M059J (cell line): ENCODE measurements at places on chromosomes 4 and X.

DNA sequence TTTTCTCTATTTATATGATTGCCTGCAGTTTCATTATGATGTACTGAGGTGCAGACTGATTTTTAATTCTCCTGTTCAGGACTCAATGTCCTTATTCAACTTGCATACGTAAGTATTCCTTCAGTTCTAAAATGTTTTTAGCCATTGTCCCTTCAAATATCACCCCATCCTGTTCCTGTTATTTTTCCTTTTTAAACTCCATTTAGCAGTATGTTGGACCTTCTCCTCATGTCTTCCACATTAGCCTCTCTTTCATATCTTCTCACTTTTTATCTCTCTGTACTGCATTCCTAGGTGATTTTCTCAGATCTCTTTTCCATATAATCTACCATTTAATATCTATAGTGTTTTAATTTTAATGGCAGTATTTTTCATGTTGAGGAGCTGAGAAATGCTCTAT lies 317.7 kb downstream of the NR3C2 start:
- DNase-seq: no peak

DNA sequence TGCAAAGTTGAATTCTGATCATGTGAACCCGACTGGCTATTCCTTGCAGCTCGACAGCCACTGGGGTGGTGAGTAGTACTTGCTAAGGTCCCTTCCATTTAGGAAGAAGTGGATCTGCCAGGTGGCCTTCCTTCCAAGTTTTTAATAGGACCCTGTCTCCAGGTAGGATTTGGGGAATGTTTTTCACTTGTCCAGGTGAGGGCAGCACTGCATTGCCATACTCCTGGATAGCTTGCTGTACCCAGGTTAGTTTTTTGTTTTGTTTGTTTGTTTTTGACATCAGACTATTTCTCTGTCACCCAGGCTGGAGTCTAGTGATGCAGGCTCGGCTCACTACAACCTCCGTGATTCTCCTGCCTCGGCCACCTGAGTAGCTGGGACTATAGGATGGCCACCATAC lies 29.8 kb downstream of the SAGE1 start:
- peak; percentile 17 for DNase-seq

- DNase-seq: no peak
Measured at GRCh38 chrX:49972328-49972860, 50.0 kb downstream of the CLCN5 start.

- no peak for DNase-seq
Measured at GRCh38 chrX:32045149-32045548, 973.3 kb upstream of the FTHL17 start.

- peak; percentile 68 for DNase-seq
Measured at GRCh38 chr4:162683659-162684370, 482.9 kb downstream of the NAF1 start.

DNA sequence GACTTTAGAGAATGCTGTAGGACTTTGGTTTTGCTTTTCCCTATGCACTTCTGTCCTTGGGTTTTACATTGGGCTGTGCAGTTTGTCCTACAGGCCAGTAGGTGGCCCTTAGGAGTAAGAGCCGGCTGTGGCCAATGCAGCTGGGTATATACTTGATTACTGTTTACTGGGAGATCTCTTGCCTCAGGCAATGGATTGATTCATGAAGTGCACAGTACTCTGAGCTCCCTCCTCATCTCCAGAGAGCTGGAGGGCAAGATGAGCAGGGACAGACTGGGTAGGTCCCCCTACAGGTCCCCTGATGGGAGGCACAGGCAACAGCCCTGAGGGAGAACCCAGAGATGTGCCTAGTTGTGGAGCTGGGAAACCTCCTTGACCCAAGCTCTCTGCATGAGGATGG lies 103.8 kb upstream of the QRFPR start:
- peak; percentile 59 for DNase-seq

GRCh38 chr4:100017637-100018310 lies 67.7 kb upstream of the H2AZ1 start:
- DNase-seq: peak; percentile 11

DNA sequence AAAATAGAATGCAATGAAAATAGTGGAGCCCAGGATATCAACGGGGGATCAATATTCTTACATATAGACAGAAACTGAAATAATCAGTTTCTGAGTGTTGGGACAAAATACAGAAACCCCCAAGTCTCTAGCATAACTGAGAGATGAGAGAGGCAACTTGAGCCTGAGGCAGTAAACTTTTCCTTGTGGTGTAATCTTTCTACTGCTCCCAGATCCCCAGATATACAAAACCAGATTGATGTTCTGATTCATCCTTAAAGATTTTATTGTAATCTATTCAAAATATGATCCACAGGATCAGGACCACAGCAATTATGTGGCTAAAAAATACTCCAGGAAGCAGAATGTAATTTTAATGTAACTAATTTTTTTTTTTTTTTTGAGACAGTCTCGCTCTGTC lies 2282.6 kb downstream of the ARAP2 start:
- peak; percentile 82 for DNase-seq

- DNase-seq: peak; percentile 50
Measured at GRCh38 chr4:156102411-156102810, 148.7 kb upstream of the CTSO start.

- no peak for DNase-seq
Measured at GRCh38 chr4:95984081-95984480, 144.2 kb downstream of the PDHA2 start.

DNA sequence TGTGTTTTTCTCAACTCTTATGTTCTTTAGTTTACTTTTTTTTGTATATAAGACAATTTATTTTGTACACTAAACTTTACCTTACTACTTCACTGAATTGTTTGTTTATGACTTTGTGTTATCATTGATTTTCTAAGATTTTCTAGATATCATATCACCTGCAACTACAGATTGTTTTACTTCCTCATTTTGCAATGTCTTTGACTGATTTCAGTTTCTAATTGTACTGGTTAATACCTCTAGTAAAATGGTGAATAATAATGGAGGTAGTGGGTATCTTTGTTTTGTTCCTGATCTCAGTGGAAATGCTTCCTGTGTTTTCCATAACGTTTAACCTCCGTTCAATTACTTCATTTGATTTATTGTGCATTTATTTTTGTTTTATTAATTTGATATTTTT lies 490.2 kb downstream of the TLL1 start:
- DNase-seq: no peak

DNA sequence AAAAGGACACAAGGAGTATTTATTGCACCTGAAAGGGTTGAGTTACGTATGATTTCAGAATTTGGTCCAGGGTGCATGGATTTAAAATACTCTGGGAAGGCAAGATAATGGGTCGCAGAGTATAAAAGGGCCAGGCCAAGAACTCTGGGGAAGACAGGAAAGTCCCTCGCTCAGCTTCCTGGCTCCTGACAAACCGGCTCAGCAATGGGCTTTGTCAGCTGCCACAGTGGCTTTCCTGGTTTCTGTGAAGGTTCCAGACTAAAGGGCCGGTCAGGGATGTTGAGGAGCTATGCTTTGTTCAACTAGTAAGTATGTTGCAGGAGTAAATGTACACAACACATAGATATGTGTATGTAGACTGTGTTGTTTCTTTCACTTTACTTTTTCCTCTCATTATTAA lies 154.4 kb upstream of the ETNPPL start:
- no peak for DNase-seq
